Body of pancreas (tissue), 4 donors: ENCODE measurements at places on chromosomes 3 and 15.

DNA sequence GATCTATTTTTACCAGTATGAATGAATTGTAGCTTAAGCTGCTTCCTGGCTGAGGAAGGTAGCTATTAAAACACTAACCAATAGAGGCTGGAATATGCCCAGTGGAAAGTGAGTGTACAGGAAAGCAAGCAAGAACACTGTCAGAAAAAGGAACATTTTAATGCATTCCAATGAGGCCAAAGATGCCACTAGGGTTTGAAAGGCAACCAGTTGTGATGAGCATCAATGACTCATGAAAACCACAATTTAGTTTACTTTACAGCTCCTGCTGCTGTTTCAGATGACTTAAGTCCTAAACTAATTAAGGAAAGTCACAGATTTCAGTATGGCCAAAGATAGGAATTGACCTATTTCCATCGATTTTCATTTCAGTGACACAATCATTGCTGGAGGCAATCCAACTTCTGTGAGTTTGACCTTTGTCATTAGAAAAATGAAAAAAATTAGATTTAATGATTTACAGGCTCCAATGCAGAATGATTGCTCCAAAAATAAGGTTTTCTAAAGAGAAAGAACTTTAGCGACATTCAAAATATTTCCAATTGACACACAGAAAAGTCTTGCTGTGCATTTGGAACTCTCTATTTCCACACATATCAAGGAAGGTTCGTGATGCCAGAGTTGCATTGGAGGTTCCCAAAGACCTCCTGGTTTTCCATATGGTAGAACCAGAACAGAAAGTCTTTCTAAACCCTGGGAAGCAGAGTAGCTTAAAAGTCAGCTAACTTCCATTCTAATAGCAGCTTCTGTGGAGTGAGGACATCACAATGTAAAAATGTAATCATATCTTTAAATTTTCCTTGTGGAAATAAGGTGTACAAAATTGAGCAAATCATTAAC is 103.0 kb downstream of the SUCNR1 start:
- no peak for DNase-seq

GRCh38 chr3:81339040-81339845 is 422.2 kb downstream of the GBE1 start:
- DNase-seq = no peak

DNA sequence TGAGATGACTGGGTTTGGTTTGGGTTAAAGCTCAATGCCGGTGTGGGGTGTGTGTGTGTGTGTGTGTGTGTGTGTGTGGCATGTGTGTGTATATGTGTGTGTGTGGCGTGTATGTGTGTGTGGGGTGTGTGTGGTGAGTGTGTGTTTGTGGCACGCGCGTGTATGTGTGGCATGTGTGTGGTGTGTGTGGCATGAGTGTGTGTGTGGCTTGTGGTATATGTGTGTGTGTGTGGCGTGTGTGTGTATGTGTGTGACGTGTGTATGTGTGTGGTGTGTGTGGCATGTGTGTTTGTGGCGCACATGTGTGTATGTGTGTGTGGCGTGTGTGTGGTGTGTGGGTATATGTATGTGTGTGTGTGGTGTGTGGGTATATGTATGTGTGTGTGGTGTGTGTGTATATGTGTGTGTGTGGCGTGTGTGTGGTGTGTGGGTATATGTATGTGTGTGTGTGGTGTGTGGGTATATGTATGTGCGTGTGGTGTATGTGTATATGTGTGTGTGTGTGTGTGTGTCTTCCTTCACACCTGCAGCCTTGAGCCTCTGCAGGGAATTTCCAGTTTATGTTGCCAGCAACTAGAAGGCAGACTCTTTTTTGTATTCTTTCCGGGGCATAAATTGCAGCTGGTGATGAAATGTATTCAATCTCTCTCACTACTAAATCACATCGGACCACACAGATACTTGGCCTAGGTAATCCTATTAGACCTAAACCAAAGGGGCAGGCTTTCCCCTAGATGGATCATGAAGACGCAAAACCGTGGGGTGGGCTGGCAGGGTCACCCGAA is 34.8 kb downstream of the CHRD start:
- no peak for DNase-seq

DNA sequence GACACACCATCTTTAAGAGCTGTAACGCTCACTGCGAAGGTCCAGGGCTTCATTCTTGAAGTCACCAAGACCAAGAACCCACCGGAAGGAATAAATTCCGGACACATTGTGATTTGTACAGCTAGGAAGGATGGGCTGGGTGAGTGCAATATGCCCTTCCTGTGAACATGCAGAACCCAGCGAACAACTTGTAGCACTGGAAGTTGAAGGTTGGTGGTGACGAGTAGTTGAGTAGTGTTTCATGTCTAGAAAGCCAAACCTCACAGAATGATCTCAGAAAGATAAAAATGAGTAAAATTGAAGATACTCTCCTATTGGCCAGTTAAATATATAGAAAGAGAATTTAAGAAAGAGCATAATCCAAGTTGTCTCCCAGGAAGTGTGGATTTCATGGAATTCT is 462.2 kb upstream of the CFAP20DC start:
- no peak for DNase-seq

DNA sequence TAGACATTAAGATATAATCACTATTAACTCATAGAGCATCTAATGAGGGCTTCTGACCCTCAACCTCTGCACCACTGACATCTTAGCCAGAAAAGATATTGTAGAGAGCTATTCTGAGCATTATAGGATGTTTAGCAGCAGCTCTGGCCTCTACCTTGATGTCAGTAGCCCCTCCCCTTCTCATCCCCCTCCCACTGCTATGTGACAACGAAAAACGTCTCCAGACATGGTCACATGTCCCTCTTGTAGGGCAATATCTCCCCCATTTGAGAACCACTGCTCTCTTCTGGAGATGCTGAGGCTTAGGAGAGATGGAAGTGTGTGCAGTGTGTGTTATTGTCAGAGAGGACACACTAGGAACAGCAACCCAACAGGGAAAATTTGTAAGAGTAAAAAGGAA is 242.3 kb downstream of the FEZF2 start:
- no peak for DNase-seq

GRCh38 chr15:62223020-62223419 is 57.9 kb upstream of the C2CD4B start:
- DNase-seq = no peak
